ENCODE measurements at places on chromosomes 1 and 21.
A peak's percentile ranks its signal among the peaks of the same experiment; 100 is the strongest.

- DNase-seq = no peak
These were observed 7.3 kb upstream of the CAMK2N1 start for GRCh38 chr1:20493309-20493708.

- no peak for DNase-seq
These were observed 52.7 kb upstream of the GPR153 start for GRCh38 chr1:6313393-6314200.

GRCh38 chr1:48540587-48540986, 68.6 kb upstream of the SPATA6 start:
- DNase-seq = no peak

GRCh38 chr21:45877821-45878469, 103.6 kb upstream of the COL6A1 start:
- DNase-seq = no peak

- peak; percentile 49 for DNase-seq
These were observed 2.7 kb downstream of the SH2D2A start for GRCh38 chr1:156813750-156814570.

DNA sequence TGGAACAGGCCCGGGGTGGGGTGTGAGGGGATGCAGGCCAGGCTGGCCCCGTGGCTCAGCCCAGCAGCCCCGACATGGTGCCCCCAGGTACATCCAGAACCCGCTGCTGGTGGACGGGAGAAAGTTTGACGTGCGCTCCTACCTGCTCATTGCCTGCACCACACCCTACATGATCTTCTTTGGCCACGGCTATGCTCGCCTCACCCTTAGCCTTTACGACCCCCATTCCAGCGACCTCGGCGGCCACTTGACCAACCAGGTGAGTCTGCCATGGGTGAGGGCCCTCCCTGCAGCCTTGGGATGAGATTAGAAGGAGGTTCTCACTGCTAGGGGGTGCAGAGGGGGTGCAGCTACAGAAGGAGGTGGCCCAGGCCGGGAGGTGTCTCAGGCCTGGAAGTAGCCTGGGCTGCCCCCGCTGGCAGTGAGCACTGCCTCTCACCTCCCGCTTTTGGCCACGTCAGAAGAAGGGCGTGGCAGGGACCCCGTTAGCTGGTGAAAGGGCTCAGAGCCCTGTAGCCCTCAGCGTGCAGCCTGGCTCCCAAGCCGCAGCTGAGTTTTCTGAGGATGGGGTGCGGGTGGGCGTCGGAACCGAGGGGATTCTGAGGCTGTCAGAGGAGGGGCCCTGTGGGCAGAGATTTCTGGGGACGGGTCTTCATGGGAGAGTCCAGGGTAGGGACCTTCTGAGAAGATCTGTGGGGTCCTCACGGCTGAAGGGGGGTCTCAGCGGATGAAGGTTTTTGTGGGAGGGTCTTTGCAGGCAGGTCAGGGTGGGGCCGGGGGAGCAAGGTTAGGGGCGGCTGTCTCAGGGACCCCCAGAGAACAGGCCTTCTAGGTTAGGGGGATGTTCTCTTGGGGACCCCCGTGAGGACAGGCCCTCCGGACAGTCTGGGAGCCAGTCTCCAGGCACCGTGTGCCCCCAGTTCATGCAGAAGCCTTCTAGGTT, 10.4 kb downstream of the TTLL10 start:
- DNase-seq = no peak
